ENCODE measurements at places on chromosomes 4 and X.

DNA sequence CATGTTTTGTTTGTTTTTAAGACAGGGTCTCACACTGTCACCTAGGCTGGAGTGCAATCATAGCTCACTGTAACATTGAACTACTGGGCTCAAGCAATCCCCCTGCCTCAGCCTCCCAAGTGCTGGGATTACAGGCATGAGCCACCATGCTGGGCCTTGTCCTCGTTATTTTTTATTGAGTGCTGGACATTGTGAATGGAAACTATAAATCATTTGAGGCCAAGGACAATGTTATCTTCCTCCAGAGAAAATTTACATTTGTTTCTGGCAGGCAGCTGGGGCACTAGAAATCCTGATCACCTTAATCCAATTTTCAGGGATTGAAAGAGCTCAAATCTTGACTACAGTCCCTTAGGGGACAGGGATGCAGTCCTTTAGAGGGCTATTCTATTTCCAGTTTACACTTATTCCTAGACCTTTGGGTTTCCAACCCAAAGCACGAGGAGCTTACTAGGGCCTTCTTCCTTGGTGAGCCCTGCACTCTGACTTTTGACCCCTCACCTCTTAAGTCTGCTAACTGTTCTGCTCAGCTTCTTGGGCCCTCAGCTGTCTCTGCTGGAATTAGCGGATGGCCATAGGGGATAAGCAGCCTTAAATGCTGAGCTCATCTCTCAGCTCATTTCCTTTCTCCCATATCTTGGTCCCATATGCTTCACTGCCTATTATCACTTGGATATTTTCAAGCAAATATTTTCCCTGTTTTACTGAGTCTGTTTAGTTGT lies 23.0 kb upstream of the PDZD4 start:
- DNase-seq = no peak

DNA sequence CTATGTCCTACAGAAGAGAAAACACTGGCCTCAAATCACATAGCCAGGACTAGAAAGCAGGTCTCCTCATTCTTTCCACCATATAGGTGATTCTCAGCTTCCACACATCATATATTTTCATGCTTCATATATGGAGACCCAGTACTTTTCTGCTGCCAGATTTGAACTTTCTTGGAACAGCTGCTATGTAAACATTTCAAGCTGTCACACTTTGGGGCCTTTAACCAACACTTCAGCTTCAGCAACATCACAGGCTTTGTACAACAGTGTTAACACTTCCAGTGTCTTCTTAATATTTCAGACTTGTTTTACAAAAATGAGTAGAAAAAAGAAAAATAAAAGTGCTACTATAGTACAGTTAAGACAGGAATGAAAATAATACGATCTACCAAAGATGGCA lies 12.6 kb downstream of the SH3RF1 start:
- DNase-seq = no peak

DNA sequence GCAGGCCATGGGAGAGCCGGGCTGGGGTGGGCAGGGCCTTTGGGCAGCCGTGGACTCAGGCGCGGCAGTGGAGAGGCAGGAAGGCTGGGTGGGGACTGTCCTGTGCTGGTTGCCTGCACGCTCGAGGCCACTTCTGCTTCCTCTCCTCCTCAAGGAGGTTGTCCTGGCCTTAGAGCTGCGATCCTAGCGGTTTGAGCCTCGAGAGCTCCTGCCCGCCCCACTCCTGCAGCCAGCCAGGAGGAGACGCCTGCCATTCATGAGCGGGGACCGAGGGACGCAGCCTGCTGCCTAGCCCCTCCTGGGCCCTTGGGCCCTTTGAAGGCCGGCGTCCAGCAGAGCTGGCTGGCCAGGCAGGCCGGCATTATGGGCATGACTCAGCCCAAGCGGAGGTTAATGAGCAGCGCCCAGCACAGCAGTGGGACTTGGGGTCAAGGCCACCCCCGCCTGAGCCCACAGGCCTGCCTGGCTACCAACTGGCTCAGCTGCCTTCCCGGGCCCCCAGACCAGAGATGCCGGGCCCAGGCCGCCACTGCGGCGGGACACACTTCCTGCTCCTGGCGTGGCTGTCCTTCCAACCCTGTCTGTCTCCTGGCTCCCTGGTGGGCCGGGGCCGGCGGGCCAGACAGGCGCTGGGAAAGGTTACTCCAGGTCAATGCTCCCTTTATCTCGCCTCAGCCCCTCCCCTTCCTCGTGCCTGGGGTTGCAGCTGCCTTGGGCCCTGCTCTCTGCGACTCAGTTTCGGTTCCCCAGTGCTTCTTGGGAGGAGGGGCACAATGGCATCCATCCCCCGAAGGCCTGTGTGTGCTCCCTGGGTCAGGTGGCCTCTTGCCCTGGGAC lies 1.8 kb downstream of the ABCD1 start:
- DNase-seq = peak; percentile 89

DNA sequence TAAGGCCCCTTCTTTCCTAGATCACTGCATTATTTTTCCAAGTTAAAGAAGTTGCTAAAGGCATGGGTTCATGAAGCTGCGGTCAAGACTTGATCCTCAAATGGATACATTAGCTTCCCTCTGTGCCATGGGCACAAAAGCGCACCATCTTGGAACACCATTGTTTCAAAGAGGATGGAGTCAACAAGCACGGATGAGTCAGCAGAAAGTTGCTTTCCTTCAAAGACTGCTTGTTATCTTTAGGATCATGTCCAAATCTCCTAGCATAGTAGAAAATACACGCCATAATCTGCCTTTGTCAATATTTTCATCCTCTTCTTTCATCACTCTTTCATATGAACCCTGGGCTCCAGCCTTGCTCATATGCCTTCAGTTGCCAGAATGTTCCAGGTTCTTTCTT lies 226.8 kb upstream of the GATB start:
- no peak for DNase-seq

DNA sequence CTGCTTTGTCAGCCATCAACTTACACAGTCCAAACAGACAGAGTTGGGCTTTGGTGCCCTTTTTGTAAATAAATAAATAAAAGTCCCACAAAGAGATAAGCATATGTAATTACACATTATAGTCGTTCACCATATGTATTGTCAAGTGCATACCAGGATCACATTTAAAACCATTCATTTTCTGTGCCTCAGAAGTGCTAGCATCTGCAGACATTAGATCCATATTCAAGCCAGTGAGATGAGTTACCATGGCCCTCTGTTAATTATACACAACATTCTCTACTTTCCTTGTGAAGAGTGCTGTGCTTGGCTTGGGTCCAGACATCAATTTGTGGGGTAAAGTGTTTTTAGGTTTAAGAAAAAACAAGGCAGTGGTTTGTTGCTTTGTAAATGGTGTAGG lies 76.8 kb downstream of the ENOX2 start:
- no peak for DNase-seq

DNA sequence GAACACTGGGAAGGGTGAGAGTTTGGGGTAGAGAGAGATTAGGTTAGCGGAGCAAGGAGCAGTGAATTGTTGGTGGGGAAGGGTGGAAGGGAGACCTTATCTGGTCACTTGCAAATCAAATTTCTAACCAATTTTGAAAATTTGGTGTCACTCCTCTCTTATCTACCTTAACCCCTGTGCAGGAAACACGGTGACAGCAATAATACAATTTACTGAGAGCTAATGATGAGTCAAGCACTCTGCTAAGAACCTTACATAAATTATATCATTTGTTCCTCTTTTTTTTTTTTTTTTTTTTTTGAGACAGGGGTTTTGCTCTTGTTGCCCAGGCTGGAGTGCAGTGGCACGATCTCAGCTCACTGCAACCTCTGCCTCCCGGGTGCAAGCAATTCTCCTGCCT lies 116.4 kb downstream of the C4orf51 start:
- no peak for DNase-seq

GRCh38 chr4:38193236-38193863 lies 233.2 kb downstream of the PTTG2 start:
- no peak for DNase-seq

- DNase-seq = no peak
These were observed 59.7 kb downstream of the HTT start for GRCh38 chr4:3134201-3134600.

- peak; percentile 48 for DNase-seq
These were observed 43.8 kb downstream of the PDS5A start for GRCh38 chr4:39933671-39934590.

DNA sequence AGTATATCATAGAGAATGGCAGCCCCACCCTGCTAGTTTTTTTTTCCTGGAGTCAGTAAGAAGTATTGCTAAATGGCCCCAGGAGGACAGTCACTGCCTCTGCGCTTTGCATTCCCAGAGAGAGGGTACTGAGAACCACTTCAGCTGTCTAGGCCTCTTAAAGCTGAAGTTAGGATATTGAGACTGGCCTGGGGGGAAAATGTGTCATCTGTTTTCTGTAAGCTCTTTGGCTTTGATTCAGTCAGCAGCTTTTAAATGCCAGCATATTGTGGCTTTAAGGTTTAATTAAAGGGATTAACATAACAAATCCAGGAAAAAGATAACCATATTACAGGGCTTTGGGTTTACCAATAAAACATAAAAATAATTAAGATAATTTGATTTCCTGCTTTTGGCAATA lies 852.0 kb downstream of the PCDH18 start:
- DNase-seq = peak; percentile 35

- DNase-seq = peak; percentile 65
These were observed 370.7 kb downstream of the FBXW7 start for GRCh38 chr4:152165146-152165545.

GRCh38 chrX:2500091-2500802 lies 529 bp downstream of the DHRSX start:
- DNase-seq = peak; percentile 68

- peak; percentile 77 for DNase-seq
These were observed 376 bp downstream of the ABCG2 start for GRCh38 chr4:88158038-88158488.

GRCh38 chrX:39442332-39442731 lies 641.1 kb downstream of the MID1IP1 start:
- DNase-seq = no peak

DNA sequence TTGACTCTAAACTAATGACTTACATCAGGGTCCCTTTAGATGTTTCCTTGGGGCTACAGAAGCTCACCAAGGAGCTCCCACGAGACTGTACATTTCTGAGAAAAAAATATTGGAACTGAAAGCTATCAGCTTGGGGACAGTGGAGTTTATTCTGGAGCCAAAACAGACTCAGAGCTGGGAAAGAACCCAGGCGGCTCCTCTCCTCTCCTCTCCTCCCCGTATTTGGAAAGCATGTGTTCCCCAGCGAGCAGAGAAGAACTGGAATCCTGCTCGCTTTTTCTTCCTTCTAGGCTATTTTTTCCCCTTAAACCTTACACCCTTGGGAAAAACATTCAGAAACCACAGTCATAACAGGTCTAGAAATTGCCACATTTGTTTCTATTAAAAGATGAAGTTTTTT lies 4.3 kb upstream of the MAP7D3 start:
- DNase-seq = no peak

- DNase-seq = peak; percentile 6
These were observed 114.6 kb downstream of the TBCK start for GRCh38 chr4:106201373-106201772.

- DNase-seq = no peak
These were observed 568.0 kb upstream of the AADAT start for GRCh38 chr4:170657761-170658160.

DNA sequence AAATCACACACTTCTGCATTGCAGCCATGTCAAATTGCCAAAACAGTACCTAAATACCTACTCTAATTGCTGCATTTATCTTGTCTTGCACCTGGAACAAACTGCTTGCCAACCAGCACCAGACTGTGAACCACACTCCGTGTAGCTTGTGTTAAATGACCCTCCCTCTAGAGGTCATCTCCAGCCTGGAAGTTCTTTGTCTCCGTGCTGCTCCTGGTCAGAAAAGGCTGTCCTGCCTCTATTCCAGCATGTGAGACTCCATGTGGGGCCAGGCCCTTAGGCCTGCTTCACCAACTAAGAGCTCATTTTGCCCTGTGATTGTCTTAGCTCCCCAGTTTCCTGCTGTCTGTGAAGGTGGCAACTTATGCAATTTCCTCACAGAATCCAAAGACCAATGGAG lies 28.3 kb downstream of the CNGA2 start:
- DNase-seq = peak; percentile 24

DNA sequence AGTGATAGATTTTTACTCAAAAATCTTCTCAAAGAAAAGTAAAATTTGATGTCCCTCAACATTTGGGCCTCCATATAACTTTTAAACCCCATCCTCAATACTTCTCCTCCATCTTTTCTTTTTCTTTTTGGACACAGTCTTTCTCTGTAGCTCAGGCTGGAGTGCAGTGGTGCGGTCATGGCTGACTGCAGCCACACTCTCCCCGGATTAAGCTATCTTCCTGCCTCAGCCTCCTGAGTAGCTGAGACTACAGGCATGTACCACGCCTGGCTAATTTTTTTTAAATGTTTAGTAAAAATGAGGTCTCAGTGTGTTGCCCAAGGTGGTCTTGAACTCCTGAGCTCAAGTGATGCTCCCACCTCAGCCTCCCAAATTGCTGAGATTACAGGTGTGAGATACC lies 33.1 kb downstream of the KDM6A start:
- DNase-seq = no peak

DNA sequence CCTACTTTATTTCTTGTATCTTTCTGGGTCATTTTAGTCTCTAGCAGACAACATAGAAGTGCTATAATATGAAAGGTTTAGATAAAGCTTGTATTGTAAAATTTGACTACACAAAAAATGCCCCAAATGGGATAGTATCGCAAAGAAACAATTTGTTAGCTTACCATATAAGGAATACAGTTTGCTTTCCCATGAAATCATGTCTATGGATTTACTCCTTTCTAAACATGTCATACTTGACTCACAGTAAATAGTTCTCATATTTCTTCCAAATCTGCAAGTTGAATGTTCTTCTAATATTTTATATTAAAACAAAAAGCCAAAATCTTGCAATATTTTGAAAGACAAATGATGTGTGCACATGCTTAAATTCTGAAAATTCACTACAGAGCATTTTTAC lies 103.9 kb downstream of the PPA2 start:
- DNase-seq = no peak

DNA sequence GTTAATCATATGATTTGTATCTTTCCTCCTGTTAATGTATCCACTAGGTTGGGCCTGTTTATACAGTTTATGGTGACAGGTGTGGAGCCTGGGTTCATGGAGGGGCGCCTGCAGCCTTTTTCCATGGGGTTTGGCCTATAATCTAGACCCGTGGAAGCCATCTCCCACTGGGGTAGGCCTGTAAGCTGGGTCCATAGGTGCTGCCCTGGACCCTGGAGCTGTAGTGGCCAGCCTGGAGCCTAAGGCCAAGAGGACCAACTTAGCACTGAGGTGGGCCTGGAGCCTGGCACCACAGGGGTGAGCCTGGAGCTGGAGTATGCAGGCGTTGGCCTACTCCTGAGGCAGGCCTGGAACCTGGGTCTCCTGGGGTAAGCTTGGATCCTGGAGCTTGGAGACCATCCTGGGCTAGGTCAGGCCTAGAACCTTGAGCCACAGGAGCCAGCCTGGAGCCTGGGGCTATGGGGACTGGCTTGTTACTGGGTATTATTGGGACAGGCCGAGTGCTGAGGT lies 249.4 kb upstream of the HTR2C start:
- no peak for DNase-seq

DNA sequence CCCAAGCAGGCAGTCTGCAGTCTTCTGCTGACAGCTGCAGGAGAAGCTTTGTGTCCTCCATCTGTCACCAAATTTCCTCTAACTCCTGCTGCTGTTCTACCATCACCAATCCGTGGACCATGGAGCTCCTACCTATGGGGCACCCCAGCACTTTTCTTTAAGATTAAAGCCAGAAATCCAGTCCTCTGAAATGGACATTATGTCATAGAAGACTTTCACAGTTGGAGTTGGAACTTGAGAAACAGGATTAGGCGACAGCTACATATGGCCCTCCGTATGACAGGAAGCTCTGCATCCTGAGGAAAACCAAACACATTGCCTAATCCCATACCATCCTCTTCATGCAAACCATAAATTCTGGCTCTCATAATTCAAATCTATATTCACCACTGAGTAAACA lies 470.6 kb upstream of the GALNTL6 start:
- no peak for DNase-seq

GRCh38 chr4:52507774-52508173 lies 151.3 kb downstream of the USP46 start:
- DNase-seq = no peak
